Activated naive CD4-positive, alpha-beta T cell treated with anti-CD3 and anti-CD28 coated beads for 36 hours (primary cell): ENCODE measurements at places on chromosomes 5 and 9.

- no peak for DNase-seq
These were observed 49.8 kb downstream of the FGF1 start for GRCh38 chr5:142636093-142636492.

GRCh38 chr9:132181796-132182313, 20.0 kb downstream of the NTNG2 start:
- no peak for DNase-seq

DNA sequence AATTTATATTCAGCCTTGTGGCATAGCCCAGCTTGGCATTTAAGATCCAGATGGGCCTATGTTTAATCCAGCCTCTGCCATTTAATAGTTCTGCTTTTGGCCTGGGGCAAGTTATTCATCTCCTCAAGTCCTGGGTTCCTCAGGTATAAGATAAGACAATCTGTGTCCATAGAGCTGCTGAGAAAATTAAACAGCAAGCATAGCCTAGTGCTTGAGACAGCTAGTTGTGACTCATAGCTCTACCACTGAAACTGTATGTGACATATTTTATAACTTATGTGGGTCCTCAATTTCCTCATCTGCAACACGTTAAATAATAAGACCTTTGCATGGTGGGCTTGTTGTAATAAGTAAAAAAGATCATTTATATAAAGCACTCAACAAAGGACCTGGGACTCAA, 53.3 kb upstream of the ATP10B start:
- DNase-seq = no peak

DNA sequence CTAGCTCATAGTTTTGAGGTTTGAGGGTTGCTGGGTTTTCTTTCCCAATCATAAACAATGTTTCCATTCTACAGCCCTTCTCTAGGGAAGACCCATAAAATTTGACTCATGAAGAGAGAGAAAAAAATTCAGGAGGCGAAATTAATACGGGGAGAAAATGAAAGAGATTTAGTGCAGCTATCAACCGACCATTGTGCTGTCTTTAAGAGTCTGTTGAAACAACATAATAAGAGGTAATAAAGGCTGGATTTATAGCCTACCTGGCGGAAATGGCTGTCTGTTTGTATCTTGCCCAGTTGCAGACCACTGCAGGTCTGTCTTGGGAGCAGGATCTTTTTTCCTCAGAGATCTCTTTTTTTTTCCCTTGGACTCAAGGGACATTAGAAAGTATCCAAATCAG, 66.9 kb downstream of the TLR4 start:
- no peak for DNase-seq

GRCh38 chr5:18171684-18172083, 537.4 kb downstream of the TAF11L14 start:
- no peak for DNase-seq

DNA sequence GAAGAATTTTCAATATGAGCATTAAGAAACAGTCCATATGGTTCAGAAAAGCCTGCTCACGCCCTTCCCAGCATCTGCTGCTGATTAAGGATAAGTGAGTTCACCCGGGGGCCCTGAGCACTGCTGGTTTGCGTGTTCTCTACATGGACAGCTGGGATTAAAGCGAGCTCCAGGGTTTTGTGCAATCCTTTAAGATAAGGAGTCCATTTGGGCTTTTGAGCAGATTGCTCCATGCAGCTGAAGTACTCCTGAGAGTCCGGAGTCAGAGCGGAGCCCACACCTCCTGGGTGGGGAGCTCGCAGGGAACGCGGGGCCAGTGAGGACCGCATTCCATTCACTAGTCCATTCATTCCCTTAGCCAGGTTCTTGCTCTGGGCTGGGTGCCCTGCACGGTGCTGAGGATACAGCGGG, 149.3 kb upstream of the COL5A1 start:
- no peak for DNase-seq

DNA sequence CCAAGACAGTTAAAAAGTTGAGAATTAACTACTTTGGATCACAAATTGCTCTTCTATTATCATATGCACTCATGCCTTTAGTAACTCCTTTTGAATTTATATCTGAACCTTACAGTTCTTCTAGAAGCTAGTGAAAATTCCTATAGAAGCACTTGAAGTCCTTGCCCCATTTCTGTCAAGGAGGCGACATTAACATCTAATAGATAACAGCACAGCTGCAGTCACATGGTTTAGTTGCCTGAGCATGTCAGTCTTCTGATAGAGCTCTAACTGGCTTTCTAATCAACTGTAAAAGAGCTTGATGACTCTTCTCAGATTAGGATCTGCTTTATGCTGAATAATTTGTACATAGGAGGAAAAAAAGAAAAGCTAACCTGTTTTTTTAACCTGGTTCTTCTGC, 9.0 kb downstream of the RFESD start:
- no peak for DNase-seq
